ENCODE measurements at places on chromosomes 7 and 10.

DNA sequence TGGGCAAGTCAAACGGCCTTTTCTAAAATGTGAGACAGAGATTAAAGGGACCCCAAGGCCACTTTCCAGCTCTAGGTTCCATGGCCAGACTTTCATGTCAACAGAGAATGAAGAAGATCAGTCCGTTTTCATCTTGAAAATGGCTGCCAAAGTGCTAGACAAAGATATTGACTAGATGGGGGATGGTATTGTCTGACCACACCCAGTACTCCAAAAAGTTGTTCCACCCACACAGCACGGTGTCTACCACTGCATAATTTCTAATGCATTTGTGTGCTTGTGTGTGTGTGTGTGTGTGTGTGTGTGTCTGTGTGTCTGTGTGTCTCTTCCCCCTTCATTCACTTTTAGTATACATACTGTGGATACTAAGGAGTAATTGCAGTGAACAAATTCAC, 1.3 kb downstream of the COL1A2 start:
- no peak for DNase-seq

DNA sequence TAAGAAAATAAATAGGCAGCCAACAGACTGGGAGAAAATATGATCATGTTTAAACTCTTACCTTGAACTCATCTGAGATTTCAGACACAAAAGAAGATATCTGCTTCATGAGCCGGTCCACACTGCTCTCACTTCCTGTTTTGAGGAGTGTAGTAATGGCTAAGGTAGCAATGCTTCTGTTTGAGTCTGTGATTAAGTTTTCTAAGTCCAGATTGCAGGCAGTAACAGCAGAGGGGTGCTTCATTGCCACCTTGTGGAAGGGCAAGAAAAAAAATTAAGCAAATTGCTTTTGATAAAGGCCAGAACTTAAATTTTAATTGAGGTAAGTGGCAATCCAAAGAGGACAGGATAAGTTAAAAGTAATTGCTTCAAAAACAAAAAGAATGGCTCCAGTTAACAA, 69.1 kb downstream of the MEST start:
- DNase-seq, result no peak

GRCh38 chr10:107657851-107658250, 493.3 kb upstream of the SORCS1 start:
- no peak for DNase-seq

GRCh38 chr7:18174996-18175395, 147.3 kb upstream of the PRPS1L1 start:
- no peak for DNase-seq

- DNase-seq, result no peak
Measured at GRCh38 chr10:929960-930624, 1.4 kb downstream of the LARP4B start.
